ENCODE measurements at places on chromosomes 11 and 22.

GRCh38 chr11:36177836-36178235 is 111.4 kb downstream of the COMMD9 start:
- DNase-seq, result no peak

DNA sequence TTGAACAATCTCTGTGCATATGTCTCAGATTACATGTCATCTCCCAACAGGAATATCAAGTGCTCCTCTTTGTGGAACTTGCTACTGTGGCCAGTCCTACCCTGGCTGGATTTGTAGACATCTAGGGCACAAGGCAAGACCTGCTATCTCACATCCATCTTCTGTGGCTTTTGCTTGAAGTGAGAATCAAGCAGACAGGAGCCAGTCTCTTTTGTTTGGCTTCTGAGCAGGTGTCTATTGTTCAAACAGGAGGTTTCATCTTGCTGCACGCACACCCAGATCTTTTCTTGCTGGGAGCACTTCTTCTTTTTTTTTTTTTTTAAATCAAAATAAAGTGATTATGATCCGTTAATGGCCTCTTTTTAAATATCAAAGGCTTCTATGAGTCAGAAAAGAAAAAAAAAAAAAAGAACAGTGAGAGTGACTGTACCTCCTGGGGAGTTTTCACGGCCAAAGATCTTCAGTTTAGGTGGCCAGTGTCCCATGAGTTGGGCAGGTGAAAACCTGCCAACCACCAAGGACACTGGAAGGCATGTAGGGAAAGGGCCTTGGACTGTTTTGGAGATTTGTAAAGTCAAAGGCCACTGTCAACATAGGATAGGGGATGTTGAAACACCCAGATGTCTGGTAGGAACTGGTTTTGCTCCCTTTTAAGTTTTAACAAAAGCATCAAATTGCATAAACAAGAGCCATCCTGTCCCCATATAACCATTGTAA is 78.1 kb downstream of the CD44 start:
- no peak for DNase-seq

- no peak for DNase-seq
These were observed 69.9 kb downstream of the MPPED1 start for GRCh38 chr22:43481568-43482317.

DNA sequence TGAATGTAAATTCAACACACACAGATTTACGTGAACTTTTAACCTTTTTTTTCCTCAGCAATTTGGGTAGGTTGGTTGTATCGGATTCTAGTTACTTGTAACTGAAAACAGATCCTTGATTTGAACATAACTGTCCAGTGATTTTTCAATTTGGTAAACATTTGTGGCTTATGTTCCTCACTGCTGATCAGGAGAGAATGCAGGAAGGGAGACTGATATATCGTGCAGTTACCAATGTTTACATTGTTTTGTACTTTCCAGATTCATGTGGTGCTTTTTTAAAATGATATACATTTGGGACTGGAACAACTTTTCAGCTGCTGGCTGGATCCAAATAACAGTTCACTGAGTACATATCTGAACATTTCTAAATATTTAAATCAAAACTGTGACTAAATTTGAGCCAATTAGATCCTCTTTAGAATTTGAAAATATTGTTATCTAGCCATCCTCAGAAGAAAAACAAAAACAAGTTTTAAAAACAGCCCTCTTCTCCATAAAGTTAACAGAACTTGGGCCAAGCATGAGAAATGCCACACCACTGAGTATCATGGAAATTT is 84.3 kb upstream of the MTMR2 start:
- no peak for DNase-seq

DNA sequence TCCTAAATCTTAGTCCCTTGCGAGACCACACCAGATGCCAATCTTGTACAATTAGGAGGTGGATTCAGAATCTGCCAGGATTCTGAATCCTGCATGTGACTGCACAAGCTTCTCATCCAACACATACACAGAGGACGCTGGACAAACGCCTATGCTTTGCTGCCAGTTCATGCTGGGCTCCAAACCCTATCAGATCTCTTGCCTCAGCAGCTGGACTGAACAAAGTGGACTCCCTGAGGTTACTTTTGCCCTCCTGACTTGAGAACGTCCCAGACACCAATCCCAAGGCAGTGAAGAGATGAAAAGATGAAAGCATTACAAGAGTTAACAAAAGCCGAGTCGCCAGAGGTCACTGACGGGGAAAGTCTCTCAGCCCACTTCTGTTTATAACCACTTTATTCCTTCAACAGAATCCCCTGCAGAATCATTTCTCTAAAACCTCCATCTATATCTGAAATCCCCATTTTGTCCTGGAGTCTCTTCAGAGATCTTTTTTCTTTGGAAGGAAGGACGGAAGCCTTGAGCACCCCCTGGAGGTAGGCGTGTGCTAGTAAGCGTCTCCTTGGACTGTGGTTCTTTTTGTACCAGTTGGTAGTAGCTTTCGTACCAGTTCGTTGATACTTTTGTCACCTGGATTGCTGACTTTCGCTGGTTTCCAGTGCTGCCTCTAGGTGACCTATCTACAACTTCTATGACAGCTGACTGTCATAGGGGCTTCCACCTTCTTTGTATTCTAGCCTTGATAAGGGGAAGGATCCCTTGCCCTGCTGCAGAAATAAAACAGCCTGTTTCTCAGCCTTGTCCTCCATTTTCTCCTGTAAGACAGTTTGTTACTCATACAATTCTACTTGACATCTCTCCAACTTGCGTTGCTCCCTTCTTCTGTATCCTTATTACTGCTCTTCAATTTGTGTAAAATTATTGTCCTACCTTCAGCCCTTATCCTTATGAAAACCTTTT is 26.1 kb upstream of the EED start:
- peak; percentile 60 for DNase-seq

- DNase-seq, result no peak
These were observed 121.7 kb downstream of the OSBP2 start for GRCh38 chr22:30816413-30816812.

GRCh38 chr22:50507421-50507990 is at the start of gene LMF2:
TSS of gene LMF2 (minus strand) at chr22:50507702. CDS start at chr22:50507675, 27 bp downstream.
- DNase-seq, result peak; percentile 91

DNA sequence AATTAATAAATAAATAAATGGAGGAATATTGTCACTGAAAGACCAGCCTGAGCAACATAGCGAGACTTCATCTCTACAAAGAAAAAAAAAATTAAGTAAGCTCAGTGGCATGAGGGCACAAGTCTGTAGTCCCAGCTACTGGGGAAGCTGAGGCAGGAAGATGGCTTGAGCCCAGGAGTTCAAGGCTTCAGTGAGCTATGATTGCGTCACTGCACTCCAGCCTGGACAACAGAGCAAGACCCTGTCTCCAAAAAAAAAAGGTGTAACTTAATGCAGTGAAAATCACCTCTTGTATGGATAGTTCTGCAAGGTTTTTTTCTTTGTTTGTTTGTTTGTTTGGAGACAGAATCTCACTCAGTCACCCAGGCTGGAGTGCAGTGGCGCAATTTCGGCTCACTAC is 4.6 kb upstream of the SYNGR1 start:
- DNase-seq, result no peak

- DNase-seq, result no peak
These were observed 412.2 kb downstream of the LRRC4C start for GRCh38 chr11:41047229-41047628.

DNA sequence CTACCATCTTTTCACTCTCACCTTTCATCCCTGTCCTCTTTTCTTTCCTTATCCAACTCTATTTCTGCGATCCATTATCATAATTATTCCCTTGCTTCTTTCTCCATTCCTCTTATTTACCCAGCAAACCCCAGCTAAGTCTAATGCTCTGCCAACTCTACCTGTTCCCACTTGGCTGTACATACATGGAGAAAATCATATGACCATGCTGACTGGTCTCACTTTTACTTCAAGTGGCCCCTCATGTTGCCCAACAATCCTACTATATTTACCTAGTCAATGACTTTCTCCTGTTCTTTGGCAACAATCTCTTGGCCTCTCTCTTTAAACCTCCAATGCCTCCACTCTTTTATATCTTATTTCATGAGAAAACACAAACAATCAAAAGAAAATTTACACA is 94.1 kb downstream of the USP35 start:
- DNase-seq, result no peak

- DNase-seq, result no peak
These were observed 214.7 kb upstream of the NARS2 start for GRCh38 chr11:78789375-78789774.

GRCh38 chr11:134071766-134072402 is 3.0 kb downstream of the JAM3 start:
- no peak for DNase-seq

DNA sequence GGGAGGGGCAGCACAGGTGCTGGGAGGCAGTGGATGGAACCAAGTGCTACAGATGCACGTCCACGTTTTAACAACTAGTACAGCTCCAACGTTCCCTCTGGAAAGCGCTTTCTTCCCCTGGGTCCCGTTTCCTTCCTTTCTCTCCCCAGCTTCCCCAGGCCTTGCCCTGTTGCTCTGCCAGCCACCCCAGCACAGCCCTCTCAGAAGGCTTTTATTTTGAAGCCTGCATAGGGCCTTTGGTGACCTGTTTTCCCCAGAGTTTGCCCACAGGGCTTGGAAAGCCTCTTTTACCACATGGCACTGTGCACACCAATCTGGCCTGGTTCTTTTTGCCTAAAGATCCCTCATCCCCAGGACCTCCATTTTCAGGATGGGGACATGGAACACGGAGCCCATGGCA is 13.9 kb upstream of the NCF4 start:
- DNase-seq, result no peak

- DNase-seq, result no peak
These were observed 45.9 kb upstream of the ARHGAP20 start for GRCh38 chr11:110757962-110758755.

GRCh38 chr22:37608477-37609239 is at the start of gene GGA1:
TSS of gene GGA1 (plus strand) at chr22:37608834. CDS start at chr22:37608861, 27 bp downstream.
- DNase-seq, result peak; percentile 94

DNA sequence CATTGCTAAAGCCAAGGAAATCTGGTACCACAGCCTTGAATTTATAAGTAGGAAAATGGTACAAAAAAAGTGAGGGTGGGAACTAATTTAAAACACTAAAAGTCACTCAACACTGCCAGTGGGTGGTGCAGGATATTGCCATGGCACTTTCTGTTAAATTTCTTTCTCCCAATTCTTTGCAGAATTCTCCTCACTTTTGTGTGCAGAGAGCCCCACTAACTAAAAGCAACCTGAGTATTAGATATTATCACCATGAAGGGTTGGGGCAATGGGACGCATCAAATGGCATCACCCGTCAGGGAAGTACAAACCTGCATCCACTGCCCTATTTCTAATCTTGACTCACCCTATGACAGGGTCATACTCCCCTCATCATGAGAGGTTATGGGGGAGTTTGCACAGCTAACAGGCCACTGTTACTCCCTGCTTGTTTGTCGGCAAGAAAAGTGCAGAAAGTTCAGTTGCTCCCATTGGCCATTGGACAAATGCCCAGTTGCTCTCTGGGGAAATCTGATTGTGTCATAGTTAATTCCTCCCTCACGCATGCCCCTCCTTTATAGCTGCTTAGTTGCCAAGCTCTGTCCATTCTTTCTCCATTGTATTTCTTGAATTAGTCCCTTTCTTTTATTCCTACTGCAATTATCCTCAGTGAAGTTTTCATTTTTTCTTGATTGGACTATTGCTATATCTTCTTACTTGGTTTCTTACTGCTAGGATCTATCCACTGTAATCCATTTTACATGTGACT is 93.8 kb upstream of the BLID start:
- DNase-seq, result no peak

DNA sequence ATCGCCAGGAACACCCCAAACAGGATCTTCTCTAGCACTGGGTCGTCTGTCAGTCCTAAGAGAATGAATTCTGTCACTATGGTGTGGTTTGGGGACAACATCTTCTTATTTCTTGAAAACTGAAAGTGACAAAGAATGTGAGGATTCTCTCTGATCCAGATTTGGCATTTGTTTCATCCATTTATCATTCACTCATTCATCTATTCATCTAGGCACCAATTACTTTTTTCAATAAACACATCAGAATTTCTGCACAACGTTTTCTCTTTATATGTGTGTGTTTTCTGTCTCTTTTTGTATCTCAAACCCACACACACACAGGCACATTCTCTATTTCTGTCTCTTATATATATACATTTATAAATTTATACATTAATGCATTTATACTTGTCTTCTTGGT is at the start of gene OR5M10:
OR5M10 (minus strand) TSS at position 101 of the 400 bp plus-strand sequence; CDS start at position 101, 0 bp downstream.
- DNase-seq, result no peak

- no peak for DNase-seq
These were observed 217.7 kb upstream of the KIRREL3 start for GRCh38 chr11:127218275-127218608.

DNA sequence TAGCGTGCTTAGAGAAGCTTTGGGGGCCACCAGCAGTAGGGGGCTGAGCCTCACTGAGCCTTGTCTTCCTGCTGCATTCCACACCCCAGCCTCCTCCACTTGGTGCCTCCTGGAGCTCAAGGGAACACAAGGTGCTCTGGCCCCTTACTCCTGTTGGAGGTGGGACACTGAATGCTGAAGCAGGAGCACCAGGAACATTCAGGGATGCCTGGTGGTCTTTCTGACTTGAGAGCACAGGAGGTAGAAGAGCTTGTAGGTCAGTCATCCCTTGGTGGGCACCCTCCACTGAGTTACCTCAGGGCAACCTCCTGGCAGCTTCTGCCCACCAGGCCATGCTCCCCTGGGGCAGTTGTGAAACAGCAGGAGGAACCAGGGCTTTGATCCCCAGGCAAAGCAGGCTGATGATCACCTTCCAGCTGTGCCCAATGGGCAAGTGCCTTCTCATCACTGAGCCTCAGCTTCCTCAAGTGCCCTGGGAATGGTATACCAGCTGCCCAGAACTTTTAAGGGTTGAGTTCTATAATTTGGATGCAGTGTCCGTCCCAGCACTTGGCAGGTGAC is 50.1 kb downstream of the CABIN1 start:
- DNase-seq, result no peak

- DNase-seq, result no peak
These were observed 67.0 kb downstream of the MAML2 start for GRCh38 chr11:96275801-96276594.

GRCh38 chr22:23418159-23418788 is 161.8 kb downstream of the IGLL1 start:
- DNase-seq, result no peak

DNA sequence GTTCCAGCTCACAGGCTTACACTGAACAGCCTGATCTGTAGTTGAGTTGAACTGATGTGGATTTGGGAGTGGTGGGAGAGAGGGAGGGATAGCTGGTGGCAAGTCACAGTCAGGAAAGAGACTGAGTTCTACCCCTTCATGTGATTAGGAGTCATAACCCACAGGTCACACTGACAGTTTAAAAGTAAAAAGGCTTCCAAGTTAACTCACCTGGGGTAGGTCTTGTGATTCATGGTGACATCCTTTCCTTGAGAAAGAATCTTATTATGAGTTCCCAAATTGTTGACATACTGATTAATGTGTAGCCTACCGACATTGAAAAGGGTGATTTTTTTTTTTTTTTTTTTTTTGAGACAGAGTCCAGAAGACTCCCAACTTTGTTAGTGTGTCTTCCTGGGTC is 5.4 kb downstream of the IZUMO1R start:
- no peak for DNase-seq

GRCh38 chr11:44017443-44018126 is 30.2 kb upstream of the ACCSL start:
- DNase-seq, result peak; percentile 44
